ENCODE measurements at places on chromosomes 7 and 10.

GRCh38 chr7:121214657-121215056 lies 114.1 kb upstream of the WNT16 start:
- DNase-seq = no peak

- no peak for DNase-seq
These were observed 77.8 kb upstream of the TNRC18 start for GRCh38 chr7:5501465-5501864.

DNA sequence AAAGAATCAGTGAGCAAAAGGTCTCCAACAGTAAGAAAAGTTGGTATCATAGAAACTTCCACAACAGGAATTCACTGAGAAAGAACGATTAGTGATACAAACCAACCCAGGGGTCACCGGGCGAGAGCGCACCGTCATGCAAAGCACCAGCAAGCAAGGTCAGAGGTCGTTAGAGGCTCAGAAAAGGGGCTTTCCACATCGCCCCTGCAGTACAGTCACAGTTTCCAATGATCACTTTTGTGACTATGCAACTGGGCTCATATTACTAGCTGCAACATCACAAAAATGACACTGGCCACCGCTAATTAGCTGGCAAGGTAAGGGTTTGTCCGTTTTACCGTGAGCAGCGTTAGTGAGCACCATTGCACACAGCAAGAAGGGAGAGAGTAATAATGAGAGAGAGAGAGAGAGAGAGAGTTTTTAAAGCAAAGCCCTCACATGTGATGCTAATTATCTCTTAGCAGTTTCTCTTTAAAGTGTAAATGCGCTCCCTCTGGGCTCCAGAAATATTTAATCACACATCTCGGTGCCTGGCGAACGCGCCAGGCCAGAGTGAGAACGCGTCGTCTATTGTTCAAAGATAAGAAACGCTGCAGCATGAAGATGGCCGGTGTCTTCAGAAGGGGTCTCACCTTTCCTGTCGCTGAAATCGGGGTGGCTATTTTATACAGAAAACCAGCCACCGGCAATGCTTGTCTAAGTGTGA lies 237.5 kb downstream of the DNAJB6 start:
- DNase-seq = no peak

DNA sequence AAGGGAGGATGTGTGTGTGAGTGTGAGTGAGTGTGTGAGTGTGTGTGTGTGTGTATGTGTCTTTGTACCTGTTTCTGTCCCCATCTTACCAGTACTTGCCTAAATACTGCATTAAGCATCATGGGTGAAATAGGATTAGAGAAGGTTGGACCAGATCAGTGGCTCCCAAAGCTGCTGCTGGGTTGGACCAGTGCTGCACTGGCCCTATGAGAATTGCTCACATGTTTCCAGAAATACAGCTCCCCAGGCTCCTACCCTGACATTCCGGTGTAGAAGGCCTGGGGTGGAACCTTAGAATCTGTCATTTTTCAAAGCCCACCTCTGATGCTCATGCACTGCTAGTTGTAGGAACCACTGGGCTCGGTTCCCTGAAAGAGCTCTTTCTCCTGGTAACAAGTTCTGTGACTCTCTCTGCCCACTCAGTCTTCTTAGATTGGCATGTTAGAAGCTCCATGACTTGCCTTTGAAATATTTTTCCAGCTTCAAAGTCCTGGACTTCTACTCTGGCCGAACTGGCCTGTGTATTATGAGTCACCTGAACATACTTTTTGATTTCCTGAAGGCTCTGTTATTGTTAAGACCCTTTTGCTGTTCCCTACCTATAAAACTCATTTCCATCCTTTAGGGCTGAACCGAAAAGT lies 224.7 kb downstream of the CUX1 start:
- DNase-seq = no peak

DNA sequence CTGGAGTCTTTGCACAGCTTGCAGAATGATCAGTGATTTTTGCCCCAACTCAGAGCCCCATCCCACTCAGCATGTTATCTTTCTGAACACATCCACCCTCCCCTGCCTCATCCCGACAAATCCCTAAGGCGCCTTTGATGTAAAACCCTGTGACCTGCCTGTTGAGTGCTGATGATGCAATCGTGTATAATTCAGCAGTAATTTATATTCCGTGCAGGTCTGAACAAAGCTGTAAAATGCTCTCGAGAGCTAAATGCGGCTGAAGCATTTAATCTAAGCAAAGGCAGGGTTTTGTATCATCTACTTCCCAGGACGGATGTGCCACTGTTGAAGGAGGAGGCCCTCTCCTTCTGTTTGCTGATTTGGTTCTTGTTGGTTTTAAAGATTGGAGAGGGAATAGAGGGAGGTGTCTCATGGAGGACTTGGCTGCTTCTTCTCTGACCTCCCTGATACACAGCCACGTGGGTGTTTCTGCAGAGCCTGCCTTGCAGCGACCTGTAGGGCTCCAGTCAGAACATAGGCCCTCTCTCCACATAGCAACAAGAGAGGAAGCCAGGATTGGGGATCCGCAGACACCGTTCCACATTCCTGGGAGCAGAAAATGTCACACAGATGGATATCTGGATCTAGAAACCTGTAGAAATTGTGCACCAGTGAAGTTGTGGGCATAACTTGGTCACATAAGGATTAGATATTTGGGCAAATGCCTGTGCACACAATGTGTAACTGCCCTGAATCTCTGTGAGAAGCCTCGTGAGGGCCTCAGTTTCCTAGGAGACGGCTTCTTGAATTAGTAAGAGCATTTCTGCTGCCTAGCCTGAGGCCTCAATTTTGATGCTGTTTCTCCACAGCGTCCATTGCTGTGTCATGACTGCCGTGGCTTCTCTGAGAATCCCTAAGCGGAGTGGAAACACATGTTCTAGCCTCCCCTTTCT lies 90.2 kb upstream of the AGK start:
- DNase-seq = no peak

DNA sequence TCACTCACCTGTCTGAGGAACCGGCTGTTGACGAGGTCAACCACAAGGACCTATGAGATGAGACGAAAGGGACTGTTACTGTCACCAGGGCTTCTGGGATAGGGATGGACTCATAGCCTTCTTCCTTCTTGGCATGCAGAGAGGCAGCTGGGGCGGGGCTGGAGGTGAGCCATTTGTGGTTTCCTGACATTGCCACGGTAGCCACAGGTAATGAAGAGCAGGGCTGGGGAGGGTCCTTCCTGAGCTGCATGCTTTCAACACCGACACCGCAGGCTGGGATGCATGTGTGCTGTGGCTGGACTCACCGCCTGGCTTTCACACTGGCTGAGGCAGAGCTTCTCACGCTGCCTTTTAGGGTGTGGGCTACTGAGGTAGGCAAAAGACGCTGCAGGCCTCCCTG lies 46.4 kb upstream of the MKRN1 start:
- peak; percentile 13 for DNase-seq

GRCh38 chr7:148463210-148463609 lies 127.4 kb upstream of the C7orf33 start:
- DNase-seq = no peak

All from activated naive CD4-positive, alpha-beta T cell treated with anti-CD3 and anti-CD28 coated beads, Interleukin-2, amount 50 U/mL, for 72 hours (primary cell).